Foreskin keratinocyte (primary cell): ENCODE measurements at places on chromosomes 2 and 18. TPM values are rescaled to one million over a fixed set of nuclear protein-coding genes. Genes with fewer than 3 reads are reported as not detected.

The MTA3 gene
- 24.5 and 25.7 TPM in 2 replicates for total RNA-seq

The REG1B gene
- total RNA-seq = not detected in 2 replicates

The ZNF385B gene
- 0.42 and 0.44 TPM in 2 replicates for total RNA-seq

The FIGN gene
- total RNA-seq = 3.3 and 4.4 TPM in 2 replicates

The AQP12A gene
- total RNA-seq = not detected in 2 replicates

- peak; percentile 75 for DNase-seq
Observed at GRCh38 chr2:44433895-44434294, 72.1 kb downstream of the CAMKMT start.

DNA sequence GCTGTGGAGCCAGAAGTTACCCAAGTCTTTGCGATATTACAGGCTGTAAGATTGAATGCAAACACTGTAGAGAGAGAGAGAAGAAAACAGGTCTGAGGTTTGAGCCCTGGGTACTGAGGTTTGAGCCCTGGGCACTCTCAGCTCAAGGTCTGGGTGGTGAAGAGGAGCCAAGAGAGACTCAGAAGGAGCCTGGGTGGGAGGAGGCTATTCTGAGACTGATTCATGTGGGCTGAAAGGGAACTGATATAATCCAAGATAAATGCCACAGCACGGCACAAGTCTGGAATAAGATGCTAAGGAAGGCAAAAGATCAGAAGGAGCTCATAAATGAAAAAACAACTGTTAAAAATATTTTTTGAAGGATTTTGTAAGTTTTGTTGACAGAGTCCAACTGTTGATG lies 407.6 kb upstream of the HS6ST1 start:
- no peak for DNase-seq

DNA sequence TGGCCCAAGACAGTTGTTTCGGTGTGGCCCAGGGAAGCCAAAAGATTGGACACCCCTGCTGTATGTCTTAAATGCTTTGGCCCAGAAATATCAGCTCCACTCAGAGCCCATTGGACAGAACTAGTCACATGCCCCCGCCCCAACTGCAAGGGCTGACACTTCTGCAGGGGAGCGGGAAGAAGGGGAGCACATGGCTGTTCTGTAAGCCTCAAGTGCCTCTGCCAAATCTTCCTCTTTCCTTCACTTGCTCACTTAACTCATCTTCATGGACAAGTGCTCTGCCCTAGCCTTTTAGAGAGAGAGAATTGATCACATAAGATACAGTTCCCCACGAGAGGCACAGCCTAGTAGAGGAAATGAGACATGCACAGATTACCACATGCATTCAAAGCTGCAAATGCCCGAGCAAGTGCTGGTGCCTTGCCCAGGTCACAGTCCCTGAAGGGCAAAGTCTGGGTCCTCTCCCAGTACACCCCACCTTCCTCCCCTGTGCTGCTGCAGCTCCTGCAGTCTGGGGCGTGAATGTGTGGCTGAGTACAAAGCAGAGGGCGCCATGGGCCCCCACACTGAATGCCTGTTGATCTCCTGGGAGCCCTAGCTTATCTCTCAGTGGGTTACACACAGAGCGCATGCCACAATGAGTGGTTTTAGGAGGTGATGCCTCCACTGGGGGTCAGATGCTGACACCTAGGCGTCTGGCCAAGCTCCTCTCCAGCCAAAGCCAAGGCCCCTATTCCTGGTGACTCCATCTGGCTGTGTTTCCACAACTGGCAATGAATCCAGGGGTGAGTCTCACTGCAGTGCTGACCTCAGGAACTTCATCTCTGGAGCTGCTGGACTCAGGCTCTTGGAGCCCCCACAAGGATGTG lies 135.3 kb downstream of the CTIF start:
- DNase-seq = no peak

- no peak for DNase-seq
Observed at GRCh38 chr18:11944786-11945185, 36.5 kb upstream of the IMPA2 start.

DNA sequence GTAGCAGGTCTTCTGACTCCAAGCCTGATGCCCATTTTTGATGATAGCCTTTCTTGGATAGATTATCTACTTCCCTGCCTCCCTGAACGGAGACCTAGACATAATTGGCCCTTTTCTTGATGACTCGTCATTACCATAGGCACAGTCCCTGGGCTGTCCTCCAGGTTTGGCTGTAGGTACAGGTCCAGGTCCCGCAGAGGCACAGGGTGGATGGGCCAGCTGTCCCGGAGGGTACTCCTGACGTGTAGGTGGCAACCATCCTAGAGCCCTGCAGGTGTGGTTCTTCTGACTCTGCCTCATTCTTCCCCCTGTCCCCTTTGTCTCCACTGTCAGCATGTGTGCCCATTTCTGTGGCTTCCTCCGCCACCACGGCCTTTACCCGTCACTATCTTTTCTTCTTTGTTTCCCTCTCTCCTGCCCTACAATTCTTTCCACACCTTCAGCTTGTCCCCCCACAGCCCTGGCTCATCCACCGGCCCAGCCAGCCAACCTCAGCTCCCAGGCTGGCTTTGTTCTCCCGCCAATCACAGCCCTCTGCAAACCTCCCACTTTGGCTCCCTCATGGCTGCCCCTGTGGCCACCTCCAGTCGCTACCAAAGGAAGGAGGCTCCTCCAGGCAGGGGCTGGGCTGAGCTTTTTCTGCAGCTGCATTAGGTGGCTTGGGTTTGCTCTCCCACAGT lies 102.8 kb downstream of the SMAD7 start:
- DNase-seq = no peak

- no peak for DNase-seq
Observed at GRCh38 chr2:64478502-64479230, 24.7 kb downstream of the LGALSL start.

DNA sequence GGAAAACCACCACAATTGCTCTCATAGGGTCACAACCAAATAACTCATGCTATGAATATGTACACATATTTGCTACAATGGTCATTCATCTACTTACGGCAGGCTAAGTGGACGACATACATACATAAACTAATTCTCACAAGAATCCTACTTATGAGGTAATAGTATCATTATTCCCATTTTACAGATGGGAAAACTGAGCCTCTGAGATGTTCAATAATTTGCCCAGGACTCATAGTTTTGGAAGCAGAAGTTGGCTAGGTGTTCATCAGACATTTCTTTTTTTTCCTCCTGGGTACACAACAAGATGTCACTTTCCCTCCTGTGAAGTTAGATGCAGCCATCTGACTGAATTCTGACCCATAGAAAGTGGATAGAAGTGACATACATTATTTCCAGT lies 89.0 kb upstream of the PKDCC start:
- DNase-seq = no peak

DNA sequence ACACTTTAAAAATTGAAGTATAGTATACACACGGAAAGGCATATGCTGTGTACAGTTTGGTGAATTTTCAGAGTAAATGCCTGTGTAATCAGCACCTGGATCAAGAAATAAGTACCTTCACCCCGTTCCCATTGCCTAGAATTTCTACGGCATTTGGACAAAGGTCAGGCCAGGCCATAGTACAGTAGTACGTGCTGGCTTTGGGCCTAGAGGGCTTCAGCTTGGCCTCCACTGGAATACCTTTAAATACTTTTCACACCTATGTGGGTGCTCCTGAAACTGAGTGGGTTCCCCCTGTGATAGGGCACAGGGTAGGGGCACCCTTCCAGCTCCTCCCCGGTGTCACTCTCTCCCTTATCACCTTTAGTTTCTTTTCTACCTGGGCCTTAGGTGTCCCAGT lies 26.5 kb downstream of the TET3 start:
- DNase-seq = no peak

DNA sequence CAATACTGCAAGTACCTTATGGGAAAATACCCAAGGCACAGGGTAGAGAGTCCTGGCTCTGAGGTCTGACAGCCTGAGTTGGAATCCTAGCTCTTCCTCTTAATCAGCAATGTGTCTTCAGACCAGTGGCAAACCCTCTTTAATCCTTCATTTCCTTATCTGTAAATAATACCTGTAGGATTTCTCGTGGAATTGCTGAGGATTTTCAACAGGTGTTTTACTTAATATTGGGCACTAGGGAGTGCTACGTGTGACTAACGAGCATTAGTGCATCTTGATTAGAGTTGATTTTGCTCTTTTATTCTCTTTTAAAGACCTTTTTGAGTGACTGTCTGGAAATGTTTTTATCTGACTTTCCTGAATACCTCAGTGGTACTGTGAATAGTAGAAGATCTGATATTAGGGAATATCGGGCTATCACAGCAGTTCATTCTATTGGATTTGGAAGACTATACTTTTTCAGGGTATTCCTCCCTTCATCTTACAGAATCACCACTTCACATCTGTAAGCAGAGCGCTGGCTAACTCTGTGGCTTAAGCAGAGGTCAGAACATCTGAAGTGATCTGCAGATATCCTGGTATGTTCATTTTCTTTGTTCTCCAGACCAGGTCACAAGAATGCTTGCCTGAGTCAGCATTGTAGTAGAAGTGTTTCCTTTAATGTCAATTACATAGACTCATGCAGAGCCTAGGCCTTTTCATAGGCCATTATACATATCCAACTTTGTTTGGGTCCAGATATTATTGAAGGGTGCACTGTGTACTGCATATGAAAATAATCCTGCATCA lies 49.1 kb downstream of the ARHGAP28 start:
- no peak for DNase-seq

- DNase-seq = no peak
Observed at GRCh38 chr2:179252423-179252822, 12.2 kb downstream of the SESTD1 start.

- DNase-seq = no peak
Observed at GRCh38 chr2:235054919-235055318, 103.1 kb downstream of the SH3BP4 start.

DNA sequence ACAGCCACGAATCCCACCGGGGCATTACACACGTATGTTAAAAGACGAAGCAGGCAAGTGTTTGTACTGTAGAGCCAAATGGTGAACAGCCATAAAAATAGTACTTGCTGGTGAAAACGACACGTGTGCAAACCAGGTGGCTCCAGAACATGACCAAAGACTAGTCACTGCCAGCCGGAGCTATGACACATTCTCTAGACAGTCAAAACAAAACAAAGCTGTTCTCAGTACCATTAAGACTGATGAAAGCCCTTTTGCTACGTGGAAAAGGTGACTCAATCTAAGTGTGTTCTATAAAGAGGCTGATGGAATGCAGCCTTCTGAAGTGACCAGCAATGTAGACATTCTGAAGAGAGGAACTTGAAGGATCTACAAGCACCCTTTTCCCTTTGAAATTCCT lies 367.7 kb upstream of the NETO1 start:
- DNase-seq = peak; percentile 98

DNA sequence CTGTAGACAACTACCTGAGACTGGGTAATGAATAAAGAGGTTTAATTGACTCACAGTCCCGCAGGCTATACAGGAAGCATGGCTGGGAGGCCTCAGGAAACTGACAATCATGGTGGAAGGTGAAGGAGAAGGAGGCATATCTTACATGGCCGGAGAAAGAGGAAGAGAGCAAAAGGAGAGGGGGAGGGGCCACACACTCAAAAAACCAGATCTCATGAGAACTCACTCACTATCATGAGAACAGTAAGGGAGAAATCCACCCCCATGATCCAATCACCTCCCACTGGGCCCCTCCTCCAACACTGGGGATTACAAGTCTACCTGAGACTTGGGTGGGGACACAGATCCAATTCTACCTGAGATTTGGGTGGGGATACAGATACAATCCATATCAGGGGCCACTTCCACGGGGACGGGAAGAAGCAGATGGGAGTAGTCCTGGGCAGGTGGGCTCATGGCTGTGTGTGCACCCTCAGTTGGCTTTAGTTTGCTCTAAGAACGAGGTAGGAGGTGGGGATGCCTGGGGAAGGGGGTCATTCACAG lies 9.9 kb downstream of the MAB21L4 start:
- DNase-seq = no peak

DNA sequence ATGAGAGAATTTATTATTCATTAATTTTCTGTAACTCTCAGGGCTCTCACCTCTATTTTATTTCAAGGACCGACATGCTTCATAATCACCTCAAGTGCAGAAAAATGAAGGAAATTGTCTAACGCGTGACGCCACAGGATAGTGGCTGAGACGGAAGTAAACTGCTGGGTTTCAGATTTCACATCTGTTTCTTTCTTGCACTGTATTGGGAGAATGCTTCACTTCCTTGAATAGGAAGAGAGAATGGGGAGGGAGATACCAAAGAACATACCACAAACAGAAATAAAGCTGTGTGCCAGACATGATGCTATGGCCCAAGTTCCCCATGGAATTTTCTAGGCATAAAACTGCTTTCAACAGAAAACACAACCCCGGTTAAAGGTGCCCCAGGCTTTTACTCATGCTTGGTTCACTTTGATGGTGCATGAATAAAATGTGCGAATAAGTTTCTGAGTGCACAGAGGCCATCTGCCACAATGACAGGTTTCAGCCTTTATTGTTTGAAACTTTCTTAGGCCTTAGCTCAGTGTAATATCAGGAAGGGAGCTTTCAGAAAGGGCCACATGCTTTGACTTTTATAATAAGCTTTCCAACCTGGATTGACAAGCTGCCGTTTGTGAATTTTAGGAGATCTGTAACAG lies 1116.4 kb downstream of the SOCS6 start:
- DNase-seq = no peak

- DNase-seq = no peak
Observed at GRCh38 chr18:10965119-10965518, 184.2 kb downstream of the PIEZO2 start.

DNA sequence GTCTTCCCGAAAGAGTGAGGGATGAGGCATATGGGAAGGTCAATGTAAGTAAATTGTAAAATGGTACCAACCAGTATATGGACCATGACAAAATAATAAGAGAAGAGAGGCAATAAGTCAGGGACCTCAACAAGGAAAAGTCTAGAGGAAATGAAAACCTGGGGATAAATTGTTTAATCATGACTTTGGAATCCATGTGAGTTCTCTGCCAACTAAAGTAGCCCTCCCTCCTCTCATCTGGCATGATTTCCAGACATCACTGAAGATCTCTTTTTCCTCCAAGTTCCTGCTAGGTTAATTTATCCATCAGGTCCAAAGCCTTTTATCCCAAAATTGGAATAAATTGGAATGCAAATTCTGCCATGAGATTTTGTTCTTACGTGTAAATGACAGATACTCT lies 417.9 kb downstream of the NRXN1 start:
- DNase-seq = peak; percentile 64

- no peak for DNase-seq
Observed at GRCh38 chr2:159154366-159154765, 132.1 kb downstream of the WDSUB1 start.

DNA sequence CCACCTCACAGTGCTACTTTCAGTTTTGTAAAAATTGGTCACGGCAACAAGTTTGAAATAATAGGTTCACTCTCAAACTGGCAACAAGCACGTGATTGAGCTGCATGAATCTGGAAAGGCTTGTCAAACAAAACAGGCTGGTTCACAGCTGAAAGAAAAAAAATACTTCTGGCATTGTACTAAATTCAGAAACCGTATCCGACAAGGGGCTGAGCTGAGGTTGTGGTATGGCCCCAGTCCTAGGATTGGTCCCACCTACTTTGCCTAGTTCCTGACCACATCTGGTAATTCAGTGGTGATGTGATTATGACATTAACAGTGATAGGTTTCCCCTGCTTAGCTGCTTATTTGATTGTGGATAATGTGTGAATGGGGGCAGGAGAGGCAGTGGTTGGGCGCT lies 326.5 kb upstream of the THUMPD2 start:
- no peak for DNase-seq
